Mammary microvascular endothelial cell (primary cell): ENCODE measurements at places on chromosomes 13 and 19. TPM values are rescaled to one million over a fixed set of nuclear protein-coding genes. Genes with fewer than 3 reads are reported as not detected.

RCBTB1 gene
- total RNA-seq: 16.2 and 16.6 TPM in 2 replicates

ISYNA1 gene
- total RNA-seq: 24.8 and 26.0 TPM in 2 replicates

SIAH3 gene
- not detected in 2 replicates for total RNA-seq

CLIP3 gene
- 1.9 and 2.1 TPM in 2 replicates for total RNA-seq

POLRMT gene
- 27.9 and 38.4 TPM in 2 replicates for total RNA-seq

FLT3LG gene
- 6.1 and 7.9 TPM in 2 replicates for total RNA-seq

SWSAP1 gene
- total RNA-seq: 2.5 and 3.9 TPM in 2 replicates

TEAD2 gene
- total RNA-seq: 56.6 and 65.2 TPM in 2 replicates

C19orf18 gene
- 0.13 TPM in 1 of 2 replicates, not detected in the other for total RNA-seq

EXOC3L2 gene
- total RNA-seq: 1.9 and 2.6 TPM in 2 replicates

PTGIR gene
- 0.67 and 2.7 TPM in 2 replicates for total RNA-seq

IFNL1 gene
- not detected in 2 replicates for total RNA-seq
